H9 (cell line): ENCODE measurements at places on chromosomes 5 and 9. TPM values are rescaled to one million over a fixed set of nuclear protein-coding genes. Genes with fewer than 3 reads are reported as not detected.

The LCP2 gene
- total RNA-seq: 0.09 TPM in 1 of 2 replicates, not detected in the other

The SGCD gene
- 0.11 TPM in 1 of 2 replicates, not detected in the other for total RNA-seq

The LRRTM2 gene
- not detected in 2 replicates for total RNA-seq

The REEP2 gene
- 44.3 and 49.0 TPM in 2 replicates for total RNA-seq

The RAB3C gene
- 11.5 and 16.3 TPM in 2 replicates for total RNA-seq

The PTPN3 gene
- 2.2 and 2.6 TPM in 2 replicates for total RNA-seq

The BTNL3 gene
- not detected in 2 replicates for total RNA-seq

The PGM5 gene
- total RNA-seq: not detected in 2 replicates

The SNX18 gene
- total RNA-seq: 17.2 and 17.6 TPM in 2 replicates

The PCDHAC1 gene
- total RNA-seq: 8.0 and 8.7 TPM in 2 replicates

The PTPRD gene
- total RNA-seq: 31.7 and 32.5 TPM in 2 replicates

The ST8SIA4 gene
- not detected in 2 replicates for total RNA-seq

GRCh38 chr5:91024727-91025126 lies 358.4 kb downstream of the ARRDC3 start:
- no peaks in the 10 kb centered on the region for H3K27me3 ChIP-seq
- DNase-seq: no peak
- no peaks in the 10 kb centered on the region for H3K36me3 ChIP-seq

- H3K36me3 ChIP-seq: peaks cover 11% of the 10 kb centered on the region
- no peak for DNase-seq
- no peak overlapping the region for H3K4me3 ChIP-seq
- H3K27ac ChIP-seq: no peak overlapping the region
- no peaks in the 10 kb centered on the region for H3K27me3 ChIP-seq
Measured at GRCh38 chr5:16791036-16791705, 144.9 kb downstream of the MYO10 start.

- H3K36me3 ChIP-seq: 0 out of 2 replicates have a peak, but pooled peaks cover 3% of the 10 kb centered on the region
- H3K27ac ChIP-seq: no peak overlapping the region
- no peak overlapping the region for H3K4me3 ChIP-seq
- H3K4me1 ChIP-seq: no peaks in the 10 kb centered on the region; the same call in 1 of the 2 replicates
- DNase-seq: no peak
Measured at GRCh38 chr9:37377688-37378612, 44.5 kb upstream of the GRHPR start.

DNA sequence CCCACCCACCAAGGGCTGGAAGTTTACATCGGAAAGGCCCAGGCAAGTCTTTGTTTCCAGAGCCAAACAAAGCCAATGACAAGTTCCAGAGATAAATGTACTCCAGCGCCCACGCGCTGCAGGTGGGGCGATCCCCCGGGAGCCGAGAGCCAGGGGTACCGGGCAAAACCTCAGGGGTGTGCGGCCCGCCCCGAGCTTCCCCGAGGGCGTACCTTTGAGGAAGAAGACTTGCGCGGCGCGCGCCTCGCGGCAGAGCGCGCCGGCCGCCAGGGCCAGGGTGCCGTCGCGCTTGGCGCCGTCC lies 671 bp downstream of the DUSP1 start:
- peaks cover 23% of the 10 kb centered on the region for H3K36me3 ChIP-seq
- peaks cover 2% of the 10 kb centered on the region; the same call in 1 of the 2 replicates for H3K27me3 ChIP-seq
- H3K27ac ChIP-seq: no peak overlapping the region
- no peak for DNase-seq

GRCh38 chr5:136190904-136191303 lies 2.1 kb downstream of the SMIM32 start:
- no peaks in the 10 kb centered on the region for H3K4me1 ChIP-seq
- H3K27ac ChIP-seq: no peak overlapping the region
- no peak overlapping the region for H3K4me3 ChIP-seq
- no peak for DNase-seq

- no peak for DNase-seq
- peak overlapping the region; percentile 61 for H3K4me3 ChIP-seq
- no peaks in the 10 kb centered on the region for H3K27me3 ChIP-seq
- no peaks in the 10 kb centered on the region for H3K4me1 ChIP-seq
- H3K27ac ChIP-seq: no peak overlapping the region
- H3K36me3 ChIP-seq: no peaks in the 10 kb centered on the region
Measured at GRCh38 chr5:132411304-132412013, 41.9 kb downstream of the SLC22A5 start.

DNA sequence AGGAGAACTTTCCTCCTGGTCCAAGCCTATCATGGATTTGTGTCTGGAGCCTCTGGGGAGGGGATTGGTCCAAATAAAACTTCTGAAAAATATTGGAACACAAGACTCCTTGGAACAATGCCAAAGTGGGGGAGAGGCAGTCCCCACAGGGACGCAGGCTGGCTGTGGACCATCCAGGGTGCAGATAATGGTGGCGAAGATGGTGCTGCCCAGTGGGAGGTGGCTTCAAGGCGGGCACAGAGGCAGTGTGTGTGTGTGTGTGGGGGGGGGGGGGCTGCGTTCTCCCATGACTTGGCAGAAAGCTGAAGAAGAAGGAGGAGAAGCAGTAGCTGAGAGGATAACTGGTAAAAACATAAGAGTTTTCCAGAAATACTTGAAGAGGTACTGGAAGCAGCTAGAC lies 186.4 kb downstream of the MELK start:
- H3K4me1 ChIP-seq: peaks cover 2% of the 10 kb centered on the region
- no peak overlapping the region for H3K4me3 ChIP-seq
- H3K27me3 ChIP-seq: no peaks in the 10 kb centered on the region; the same call in 1 of the 2 replicates
- no peak for DNase-seq

DNA sequence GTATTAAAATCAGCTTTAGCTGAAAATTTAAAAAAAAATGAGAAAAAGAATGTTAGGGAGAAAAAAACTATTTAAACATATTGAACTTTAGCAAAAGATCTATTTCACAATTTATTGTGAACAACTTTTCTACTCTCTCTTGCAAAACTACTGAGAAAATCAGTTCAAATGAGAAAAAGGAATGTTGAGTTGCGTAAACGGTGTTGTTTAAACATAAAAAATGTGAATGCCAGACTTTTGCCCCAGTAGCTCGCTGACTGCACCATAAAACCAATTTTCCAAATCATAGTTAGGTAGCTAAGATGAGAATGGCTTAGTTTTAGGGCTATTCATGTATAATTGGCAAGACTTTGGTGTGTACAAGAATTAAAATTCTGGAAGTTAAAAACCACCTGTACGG lies 13.4 kb upstream of the RAD23B start:
- H3K4me1 ChIP-seq: no peaks in the 10 kb centered on the region
- no peak overlapping the region for H3K4me3 ChIP-seq
- no peak for DNase-seq
- H3K27ac ChIP-seq: no peak overlapping the region
- H3K36me3 ChIP-seq: no peaks in the 10 kb centered on the region; the same call in 2 of the 3 replicates

DNA sequence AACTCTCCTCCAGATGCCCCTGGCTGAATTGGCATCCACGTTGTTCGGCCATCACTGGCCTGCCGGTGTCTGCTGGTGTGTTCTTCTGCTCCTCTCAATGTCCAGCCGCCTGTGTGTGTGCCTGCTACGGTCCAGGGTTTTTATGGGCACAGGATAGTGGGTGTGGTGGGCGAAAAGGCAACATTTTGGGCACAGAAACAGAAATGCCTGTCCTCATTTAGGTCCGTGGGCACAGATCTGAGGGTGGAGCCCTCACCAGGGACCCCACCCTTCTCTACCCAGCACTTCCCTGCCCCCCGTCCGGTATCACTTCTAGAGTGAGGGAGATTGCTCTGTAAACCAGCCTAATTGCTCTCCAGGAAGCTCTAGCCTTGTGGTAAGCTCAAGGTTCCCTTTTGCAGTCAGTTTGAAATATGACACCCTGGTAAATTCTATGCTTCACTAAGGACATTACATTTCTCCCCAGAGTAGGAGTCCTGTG lies 410.1 kb downstream of the MAT2B start:
- H3K4me3 ChIP-seq: no peak overlapping the region
- no peak for DNase-seq
- H3K36me3 ChIP-seq: peaks cover 7% of the 10 kb centered on the region; the same call in 1 of the 3 replicates
- H3K27ac ChIP-seq: no peak overlapping the region

- H3K27me3 ChIP-seq: no peaks in the 10 kb centered on the region
- no peak overlapping the region for H3K4me3 ChIP-seq
Measured at GRCh38 chr5:35242702-35243258, 12.5 kb upstream of the PRLR start.

- H3K4me3 ChIP-seq: no peak overlapping the region
- H3K4me1 ChIP-seq: no peaks in the 10 kb centered on the region
- no peaks in the 10 kb centered on the region for H3K36me3 ChIP-seq
- H3K27me3 ChIP-seq: no peaks in the 10 kb centered on the region
- no peak overlapping the region for H3K27ac ChIP-seq
- no peak for DNase-seq
Measured at GRCh38 chr9:113638897-113639296, 175.4 kb downstream of the RGS3 start.

DNA sequence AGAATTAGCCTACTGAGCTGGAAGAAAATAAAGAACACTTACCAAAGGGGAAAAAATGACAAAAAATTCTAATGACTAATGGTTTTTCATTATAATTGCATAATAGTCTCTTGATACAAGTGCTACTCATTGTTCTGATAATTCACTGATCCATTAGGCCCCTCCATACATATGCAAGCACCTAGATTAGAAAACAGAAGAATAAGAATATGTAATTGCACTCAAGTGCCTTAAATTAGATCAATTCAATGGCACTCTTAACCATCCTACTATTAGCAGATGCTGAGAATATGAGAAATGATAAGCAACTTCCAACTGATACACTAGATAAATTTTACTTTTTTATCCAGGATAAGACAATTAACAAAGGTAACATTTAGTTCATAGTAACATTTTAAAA lies 440.9 kb upstream of the C9orf72 start:
- no peak overlapping the region for H3K4me3 ChIP-seq
- no peaks in the 10 kb centered on the region for H3K4me1 ChIP-seq
- no peak for DNase-seq
- no peaks in the 10 kb centered on the region for H3K36me3 ChIP-seq
- H3K27me3 ChIP-seq: no peaks in the 10 kb centered on the region
- H3K27ac ChIP-seq: no peak overlapping the region

DNA sequence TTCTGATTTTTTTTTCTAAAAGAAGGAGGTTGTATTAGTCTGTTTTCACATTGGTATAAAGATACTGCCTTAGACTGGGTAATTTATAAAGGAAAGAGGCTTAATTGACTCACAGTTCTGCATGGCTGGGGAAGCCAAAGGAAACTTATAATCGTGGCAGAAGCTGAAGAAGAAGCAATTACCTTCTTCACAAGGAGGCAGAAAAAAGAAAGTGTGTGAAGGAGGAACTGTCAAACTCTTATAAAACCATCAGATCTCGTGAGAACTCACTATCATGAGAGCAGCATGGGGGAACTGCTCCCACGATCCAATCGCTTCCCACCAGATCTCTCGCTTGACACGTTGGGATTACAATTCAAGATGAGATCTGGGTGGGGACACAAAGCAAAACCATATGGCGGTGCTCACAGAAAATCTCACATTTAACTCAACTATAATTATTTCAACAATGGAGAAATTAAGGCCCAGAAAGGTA lies 27.1 kb downstream of the DPYSL3 start:
- peaks cover 2% of the 10 kb centered on the region; the same call in 1 of the 3 replicates for H3K36me3 ChIP-seq
- no peaks in the 10 kb centered on the region for H3K27me3 ChIP-seq
- no peak overlapping the region for H3K4me3 ChIP-seq
- H3K4me1 ChIP-seq: peaks cover 25% of the 10 kb centered on the region
- DNase-seq: no peak

GRCh38 chr5:141431286-141431685 lies 979 bp downstream of the PCDHGA12 start:
- no peaks in the 10 kb centered on the region for H3K4me1 ChIP-seq
- H3K4me3 ChIP-seq: no peak overlapping the region
- DNase-seq: no peak
- H3K36me3 ChIP-seq: peaks cover 57% of the 10 kb centered on the region
- H3K27ac ChIP-seq: no peak overlapping the region

DNA sequence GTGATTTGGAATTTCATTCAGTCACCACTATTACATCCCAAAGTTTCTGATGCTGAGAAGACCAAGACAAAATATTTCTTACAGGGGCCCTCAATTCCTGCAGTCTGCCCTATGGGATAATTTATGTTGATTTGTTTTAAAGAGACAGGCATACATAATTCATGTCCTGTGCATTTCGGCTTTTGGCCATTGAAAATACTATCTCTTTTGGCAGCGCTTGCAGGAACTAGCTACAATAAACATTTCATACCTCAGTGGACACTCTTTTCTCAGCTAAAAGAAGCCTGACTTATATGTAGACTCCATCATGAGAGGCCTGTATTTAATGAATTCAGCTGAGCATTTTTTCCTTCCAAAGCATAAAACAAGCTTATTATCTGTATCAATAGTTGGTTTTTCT lies 451.9 kb upstream of the C9orf72 start:
- DNase-seq: no peak
- no peak overlapping the region for H3K4me3 ChIP-seq
- H3K27ac ChIP-seq: no peak overlapping the region
- no peaks in the 10 kb centered on the region for H3K36me3 ChIP-seq
- H3K27me3 ChIP-seq: no peaks in the 10 kb centered on the region
- H3K4me1 ChIP-seq: no peaks in the 10 kb centered on the region

GRCh38 chr5:29085142-29085541 lies 2046.8 kb upstream of the CDH9 start:
- no peaks in the 10 kb centered on the region for H3K27me3 ChIP-seq
- no peak overlapping the region for H3K4me3 ChIP-seq
- H3K36me3 ChIP-seq: no peaks in the 10 kb centered on the region; the same call in 2 of the 3 replicates
- H3K4me1 ChIP-seq: no peaks in the 10 kb centered on the region

DNA sequence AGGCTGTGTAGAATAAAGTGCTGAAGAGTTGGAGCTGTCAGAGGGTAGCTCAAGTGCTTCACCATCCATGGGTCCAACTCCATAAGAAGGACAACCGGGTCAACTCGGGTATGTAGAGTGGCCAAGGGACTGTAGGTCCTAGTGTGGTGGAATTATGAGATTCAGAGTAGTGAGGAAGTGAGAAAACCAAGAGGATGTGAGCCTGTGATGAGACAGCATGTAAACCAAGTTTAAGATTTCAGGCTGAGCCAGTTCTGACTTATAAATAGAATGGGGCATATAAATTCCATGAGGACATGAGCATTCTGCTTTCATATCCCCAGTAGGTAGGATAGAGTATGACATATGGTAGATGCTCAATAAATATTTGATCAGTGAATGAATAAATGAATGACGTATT lies 96.3 kb downstream of the CFAP95 start:
- DNase-seq: no peak
- no peak overlapping the region for H3K27ac ChIP-seq
- no peaks in the 10 kb centered on the region for H3K27me3 ChIP-seq
- H3K4me1 ChIP-seq: no peaks in the 10 kb centered on the region
- H3K4me3 ChIP-seq: no peak overlapping the region
